ENCODE measurements at places on chromosomes 1 and 21. TPM values are rescaled to one million over a fixed set of nuclear protein-coding genes. Genes with fewer than 3 reads are reported as not detected.

Gene GATAD2B
- polyA plus RNA-seq: 34.8 TPM

- DNase-seq: no peak
Measured at GRCh38 chr1:2192031-2192995, 2.3 kb downstream of the FAAP20 start.

DNA sequence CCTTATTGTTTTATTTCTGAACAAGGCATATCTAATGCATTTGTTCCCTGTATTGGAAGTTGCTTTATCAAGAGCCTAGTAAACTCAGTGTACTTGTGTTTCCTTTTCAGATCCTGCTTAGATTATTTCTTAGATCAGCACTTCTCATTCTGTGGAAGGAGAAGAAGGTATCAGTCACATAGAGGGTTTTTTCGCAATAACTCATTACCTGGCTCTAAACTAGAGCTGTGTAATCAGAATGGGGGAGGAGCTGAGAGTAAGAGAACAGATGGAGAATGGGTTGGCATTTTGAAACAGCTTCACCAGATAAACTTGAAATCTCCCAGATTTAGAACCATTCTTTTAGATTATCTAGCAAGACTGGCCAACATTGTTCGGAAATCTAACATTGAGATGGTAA lies 11.0 kb downstream of the AHCYL1 start:
- no peak for DNase-seq

DNA sequence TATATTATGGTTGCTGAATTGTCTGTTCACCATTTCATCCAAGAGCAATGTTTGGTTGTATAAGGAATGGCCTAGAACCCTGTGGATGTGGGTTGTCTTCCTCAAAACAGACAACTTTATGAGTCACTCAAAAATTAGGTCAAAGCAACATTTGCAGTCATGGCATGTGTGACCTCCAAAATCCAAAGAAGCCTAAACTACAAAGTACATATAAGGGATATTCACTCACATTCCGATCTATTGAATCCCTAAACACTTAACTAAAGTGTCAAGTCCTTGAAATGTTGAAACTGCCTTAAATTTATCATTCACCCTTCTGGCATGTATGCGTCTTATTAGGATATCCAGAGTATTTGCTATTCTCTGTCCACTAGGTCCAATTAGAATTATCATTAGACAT lies 491.5 kb downstream of the NUF2 start:
- DNase-seq: no peak

DNA sequence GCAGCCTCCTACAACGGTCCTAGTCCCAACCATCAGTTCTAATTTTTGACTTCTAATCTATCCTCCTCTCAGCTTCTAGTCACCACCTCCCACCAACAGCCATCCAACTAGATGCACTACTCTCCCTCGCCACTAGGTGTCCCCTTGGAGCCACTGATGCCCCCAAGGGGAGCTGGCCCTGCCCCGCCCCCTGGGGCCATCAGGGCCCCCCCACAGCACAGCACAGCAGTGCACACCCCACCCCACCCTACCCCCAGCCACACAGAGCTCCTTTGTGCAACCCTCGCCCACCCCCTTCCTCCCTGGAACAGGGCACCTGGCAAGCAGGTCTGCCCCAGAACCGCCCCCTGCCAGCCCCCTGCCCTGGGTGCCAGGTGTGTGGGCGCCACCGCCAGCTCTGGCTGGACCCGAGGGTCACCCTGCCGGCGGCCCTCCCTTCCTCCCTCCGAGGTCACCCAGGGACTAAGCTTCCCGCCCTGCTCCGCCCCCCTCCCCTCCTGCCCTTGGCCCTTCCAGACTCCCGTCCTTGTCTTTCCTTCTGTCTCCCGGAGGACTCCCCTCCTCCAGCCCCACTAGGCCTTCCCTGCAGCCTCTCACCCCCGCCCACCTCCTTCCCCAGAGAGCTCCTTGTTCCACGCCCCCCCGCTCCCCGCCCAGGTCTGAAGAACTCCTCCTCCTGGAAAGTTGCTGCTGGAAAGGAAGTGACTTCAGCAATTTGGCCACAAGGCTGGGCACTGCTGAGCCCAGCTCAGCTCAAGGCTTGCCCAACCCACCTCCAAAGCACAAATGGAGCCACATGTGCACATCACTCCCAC lies 47.0 kb downstream of the AHDC1 start:
- peak; percentile 84 for DNase-seq

DNA sequence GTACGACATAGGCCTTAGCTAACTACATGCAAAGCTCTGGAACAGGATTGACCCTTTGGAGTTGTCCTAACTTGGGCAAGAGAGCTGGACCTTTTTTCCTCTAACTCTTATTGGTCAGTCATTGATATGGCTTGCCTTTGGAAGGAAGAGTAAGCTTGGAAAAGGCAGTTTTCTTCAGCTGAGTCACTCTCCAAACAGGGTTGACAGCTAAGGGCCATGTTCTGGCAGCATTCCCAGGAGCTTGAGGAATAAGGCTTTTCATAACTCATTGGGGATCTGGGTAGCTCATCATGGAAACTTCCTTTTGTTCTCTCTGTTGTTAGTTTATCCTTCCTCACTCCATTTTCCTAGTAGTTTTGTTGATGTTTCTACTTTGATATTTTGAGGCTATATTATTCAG lies 14.5 kb upstream of the ERRFI1 start:
- no peak for DNase-seq

GRCh38 chr21:15282665-15283064 lies 217.9 kb upstream of the NRIP1 start:
- DNase-seq: no peak

Gene GPATCH3
- 14.8 TPM for polyA plus RNA-seq

Gene HES2
- polyA plus RNA-seq: 0.78 TPM

GRCh38 chr1:160007577-160008200 lies 24.1 kb downstream of the PIGM start:
- peak; percentile 33 for DNase-seq

- no peak for DNase-seq
Measured at GRCh38 chr1:220921971-220922635, 42.9 kb downstream of the HLX start.

Gene SLC6A9
- polyA plus RNA-seq: 6.8 TPM

- no peak for DNase-seq
Measured at GRCh38 chr1:220817907-220818306, 31.2 kb downstream of the MTARC1 start.

- DNase-seq: no peak
Measured at GRCh38 chr1:176742322-176742721, 279.3 kb downstream of the PAPPA2 start.

DNA sequence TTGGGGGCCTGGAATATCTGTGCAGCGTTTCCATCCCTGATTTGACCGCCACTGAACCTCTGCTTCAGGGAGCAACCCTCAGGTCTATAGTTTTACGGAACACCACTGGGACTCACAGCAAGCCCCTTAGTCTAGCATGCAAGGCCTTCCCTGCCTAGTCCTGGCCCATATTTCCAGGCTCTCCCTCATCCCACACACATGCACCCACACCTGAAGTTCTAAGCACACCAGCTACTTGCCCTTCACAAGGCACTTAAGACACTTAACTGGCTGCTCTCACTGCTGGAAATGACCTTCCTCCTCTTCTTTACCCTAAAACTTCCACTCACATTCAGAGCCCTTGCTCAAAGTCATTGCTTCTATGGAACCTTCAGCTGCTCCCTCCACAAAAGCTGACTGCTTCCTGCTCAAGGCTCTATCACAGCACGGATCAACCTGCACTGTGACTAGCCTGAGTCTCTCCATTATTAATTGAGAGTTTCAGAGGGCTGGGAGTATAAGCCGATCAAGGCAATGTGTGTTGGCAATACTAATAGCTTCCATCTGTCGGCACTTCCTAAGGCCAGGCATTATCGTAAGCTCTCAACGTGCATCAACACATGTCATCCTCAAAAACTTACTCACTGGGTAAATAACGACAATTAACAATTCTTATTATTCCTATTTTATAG lies 84.3 kb downstream of the RRAGC start:
- no peak for DNase-seq

- no peak for DNase-seq
Measured at GRCh38 chr1:194705123-194705854, 1518.9 kb upstream of the B3GALT2 start.

Data from left kidney (tissue), 8 donors.